ENCODE measurements at places on chromosomes 1 and 21. TPM values are rescaled to one million over a fixed set of nuclear protein-coding genes. Genes with fewer than 3 reads are reported as not detected.

Gene CACNA1S
- total RNA-seq: not detected

Gene CXADR
- 41.6 TPM for total RNA-seq

Gene SCMH1
- total RNA-seq: 36.2 TPM

- H3K4me3 ChIP-seq: peak overlapping the region; percentile 89
- H3K36me3 ChIP-seq: no peaks in the 10 kb centered on the region
- no peaks in the 10 kb centered on the region for H3K27me3 ChIP-seq
- peak; percentile 48 for DNase-seq
Observed at GRCh38 chr1:211829343-211830054, 1.1 kb downstream of the LPGAT1 start.

DNA sequence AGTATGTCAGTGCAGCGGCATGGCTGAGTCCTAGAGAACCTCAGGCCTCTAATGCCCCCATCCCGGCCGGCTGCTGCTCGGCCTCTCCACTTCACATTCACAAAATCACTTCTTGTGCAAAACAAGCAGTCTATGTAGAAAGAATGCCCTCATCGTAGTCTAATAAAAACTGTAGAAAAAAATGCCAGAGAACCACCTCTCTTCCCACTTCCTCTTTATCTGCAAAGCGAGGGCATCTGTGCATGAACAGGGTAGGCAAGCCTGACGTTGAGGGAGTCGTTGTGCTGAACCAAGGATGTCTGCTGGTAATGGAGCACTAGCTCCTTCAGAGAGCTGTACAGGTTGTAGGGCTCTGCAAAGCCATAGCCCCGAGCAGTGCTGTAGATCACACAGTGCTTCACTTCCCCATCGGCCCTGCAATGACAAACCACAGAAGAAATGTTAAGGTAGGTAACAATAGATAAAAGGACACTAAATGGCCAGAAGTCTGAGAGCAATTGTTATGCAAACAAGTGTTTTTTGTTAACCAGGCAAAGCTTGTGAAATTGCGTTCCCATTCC, 88.9 kb downstream of the PIK3R3 start:
- no peak for DNase-seq
- H3K27ac ChIP-seq: no peak overlapping the region
- no peak overlapping the region for H3K4me3 ChIP-seq
- H3K36me3 ChIP-seq: peaks cover 15% of the 10 kb centered on the region

DNA sequence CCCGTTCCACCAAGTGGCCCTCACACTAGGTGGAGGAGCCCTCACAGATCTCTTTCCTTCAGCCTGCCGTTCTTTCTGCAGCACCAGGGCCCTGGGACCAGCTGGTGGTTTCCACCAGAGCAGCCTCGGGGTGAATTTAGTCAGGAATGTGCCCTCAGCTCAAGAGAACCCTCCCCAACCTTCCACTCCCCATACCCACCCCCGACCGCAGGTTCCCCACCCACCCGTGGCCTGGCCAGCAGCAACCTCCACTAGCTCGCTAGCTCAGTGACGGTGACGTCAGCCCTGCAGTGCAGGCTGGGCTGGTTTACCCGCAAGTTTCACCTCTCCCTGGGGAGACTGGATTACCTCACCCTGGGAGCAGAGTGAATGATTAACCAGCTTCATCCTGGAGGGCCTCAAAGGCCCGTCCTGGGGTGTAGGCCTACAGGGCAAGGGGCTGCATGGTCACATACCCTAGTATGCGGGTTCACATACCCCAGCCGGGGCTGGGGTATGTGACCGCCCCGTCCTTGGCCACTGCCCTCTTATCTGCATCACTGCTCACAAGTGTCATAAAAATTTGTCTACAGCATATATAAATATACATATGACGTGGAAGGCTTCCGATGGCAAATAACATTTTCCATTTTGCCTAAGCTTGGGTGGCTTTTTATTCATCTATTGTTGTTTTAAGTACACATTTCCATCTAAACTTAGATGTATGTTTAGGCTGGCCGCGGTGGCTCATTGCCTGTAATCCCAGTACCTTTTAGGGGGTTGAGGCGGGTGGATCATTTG, 24.5 kb downstream of the ELF3 start:
- H3K4me1 ChIP-seq: no peaks in the 10 kb centered on the region
- H3K27me3 ChIP-seq: no peaks in the 10 kb centered on the region
- H3K27ac ChIP-seq: peak overlapping the region; percentile 89
- DNase-seq: peak; percentile 97
- H3K4me3 ChIP-seq: no peak overlapping the region
- no peaks in the 10 kb centered on the region for H3K36me3 ChIP-seq

Gene CRYBG2
- total RNA-seq: 12.7 TPM

GRCh38 chr1:25520446-25521061, 22.9 kb upstream of the LDLRAP1 start:
- peak; percentile 85 for DNase-seq
- no peaks in the 10 kb centered on the region for H3K36me3 ChIP-seq
- H3K27ac ChIP-seq: no peak overlapping the region
- H3K4me1 ChIP-seq: no peaks in the 10 kb centered on the region

DNA sequence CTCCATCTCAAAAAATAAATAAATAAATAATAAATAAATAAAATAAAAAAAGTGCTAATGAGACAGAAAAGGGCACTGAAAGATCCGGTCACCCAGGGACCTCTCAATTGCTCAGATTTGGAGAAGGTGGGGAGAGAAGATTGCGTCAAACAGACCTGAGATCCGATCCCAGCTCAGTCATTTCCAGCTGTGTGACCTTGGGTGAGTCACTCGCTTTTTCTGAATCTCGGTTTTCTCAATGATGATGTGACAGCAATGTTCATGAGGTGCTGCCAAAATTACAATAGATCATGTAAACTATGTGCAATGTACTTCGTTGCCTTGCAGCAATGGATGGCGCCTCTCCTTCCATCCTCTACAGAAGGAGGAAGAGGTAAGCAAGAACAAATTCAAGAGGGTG, 11.1 kb upstream of the MEF2D start:
- H3K36me3 ChIP-seq: no peaks in the 10 kb centered on the region
- peaks cover 21% of the 10 kb centered on the region for H3K4me1 ChIP-seq
- H3K27me3 ChIP-seq: no peaks in the 10 kb centered on the region
- no peak overlapping the region for H3K4me3 ChIP-seq
- peak overlapping the region; percentile 80 for H3K27ac ChIP-seq
- no peak for DNase-seq

- H3K4me1 ChIP-seq: peaks cover 34% of the 10 kb centered on the region
- H3K27me3 ChIP-seq: no peaks in the 10 kb centered on the region
- H3K27ac ChIP-seq: no peak overlapping the region
- H3K4me3 ChIP-seq: no peak overlapping the region
- H3K36me3 ChIP-seq: no peaks in the 10 kb centered on the region
Observed at GRCh38 chr1:218461351-218461750, 116.2 kb downstream of the TGFB2 start.

- H3K4me1 ChIP-seq: no peaks in the 10 kb centered on the region
- no peaks in the 10 kb centered on the region for H3K27me3 ChIP-seq
- peak overlapping the region; percentile 41 for H3K27ac ChIP-seq
- H3K36me3 ChIP-seq: no peaks in the 10 kb centered on the region
Observed at GRCh38 chr1:152000964-152001630, 7.4 kb upstream of the S100A10 start.

Gene CFAP141
- not detected for total RNA-seq

- no peak overlapping the region for H3K4me3 ChIP-seq
- no peaks in the 10 kb centered on the region for H3K27me3 ChIP-seq
- no peaks in the 10 kb centered on the region for H3K4me1 ChIP-seq
- no peaks in the 10 kb centered on the region for H3K36me3 ChIP-seq
Observed at GRCh38 chr1:83741348-83741747, 257.6 kb downstream of the TTLL7 start.

GRCh38 chr1:45381243-45381642, 41.0 kb upstream of the MUTYH start:
- DNase-seq: no peak
- H3K36me3 ChIP-seq: no peaks in the 10 kb centered on the region
- no peak overlapping the region for H3K27ac ChIP-seq
- peaks cover 3% of the 10 kb centered on the region for H3K4me1 ChIP-seq

- peaks cover 4% of the 10 kb centered on the region for H3K4me1 ChIP-seq
- H3K27me3 ChIP-seq: no peaks in the 10 kb centered on the region
- H3K27ac ChIP-seq: no peak overlapping the region
- H3K36me3 ChIP-seq: no peaks in the 10 kb centered on the region
Observed at GRCh38 chr21:43631411-43632107, 27.7 kb downstream of the HSF2BP start.

GRCh38 chr1:36506276-36506920, 23.7 kb upstream of the CSF3R start:
- no peaks in the 10 kb centered on the region for H3K36me3 ChIP-seq
- H3K4me3 ChIP-seq: no peak overlapping the region
- no peaks in the 10 kb centered on the region for H3K4me1 ChIP-seq
- no peaks in the 10 kb centered on the region for H3K27me3 ChIP-seq

DNA sequence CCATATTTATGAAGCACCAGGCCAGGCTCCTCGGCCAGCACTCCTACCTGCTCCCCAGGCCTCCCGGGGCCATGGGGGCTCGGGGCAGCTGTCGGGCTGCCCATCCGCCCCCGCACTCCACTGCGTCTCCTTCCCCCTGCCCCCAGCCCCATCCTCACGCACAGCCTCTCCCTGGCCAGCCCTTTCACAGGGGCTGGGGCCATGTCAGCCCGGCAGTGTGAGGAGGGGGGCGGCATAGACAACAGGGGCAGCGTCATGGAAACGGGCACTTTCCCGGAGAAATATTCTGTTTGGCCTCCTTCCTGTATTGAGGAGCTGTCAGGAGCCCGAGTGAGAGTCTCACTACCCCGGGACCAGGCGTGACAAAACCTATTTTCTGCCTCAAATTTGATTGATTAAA, 87.3 kb downstream of the CASZ1 start:
- no peak overlapping the region for H3K4me3 ChIP-seq
- H3K27ac ChIP-seq: no peak overlapping the region
- no peaks in the 10 kb centered on the region for H3K36me3 ChIP-seq
- peaks cover 18% of the 10 kb centered on the region for H3K27me3 ChIP-seq
- no peak for DNase-seq
- peaks cover 67% of the 10 kb centered on the region for H3K4me1 ChIP-seq

Gene TRIM63
- not detected for total RNA-seq

- no peaks in the 10 kb centered on the region for H3K36me3 ChIP-seq
- H3K27me3 ChIP-seq: peaks cover 100% of the 10 kb centered on the region
- no peak overlapping the region for H3K27ac ChIP-seq
- peak overlapping the region; percentile 39 for H3K4me3 ChIP-seq
Observed at GRCh38 chr1:180235077-180235501, 5.0 kb downstream of the LHX4 start.

Gene LCE3E
- not detected for total RNA-seq

Gene PRKAA2
- total RNA-seq: 2.6 TPM

DNA sequence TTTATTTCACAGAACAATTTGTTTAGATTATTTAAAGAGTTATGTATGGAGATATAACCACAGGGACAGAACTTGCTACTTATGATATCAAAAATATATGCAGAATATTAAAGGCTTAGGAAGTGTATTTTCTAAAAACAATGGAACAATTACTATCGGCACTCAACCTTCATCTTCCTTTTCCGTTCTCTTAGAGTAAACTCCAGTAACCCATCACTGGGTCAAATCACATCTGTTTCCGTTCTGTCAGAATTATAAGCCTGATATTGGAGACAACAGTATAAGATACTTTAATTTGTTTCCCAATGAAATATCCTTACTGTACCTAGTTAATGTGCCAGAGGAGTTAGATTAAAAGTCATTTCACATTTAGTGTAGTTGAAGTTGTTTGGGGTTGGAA, 32.2 kb downstream of the DTL start:
- DNase-seq: peak; percentile 44
- H3K27ac ChIP-seq: no peak overlapping the region
- no peaks in the 10 kb centered on the region for H3K27me3 ChIP-seq
- peaks cover 11% of the 10 kb centered on the region for H3K4me1 ChIP-seq
- no peaks in the 10 kb centered on the region for H3K36me3 ChIP-seq

Gene IL20
- not detected for total RNA-seq

Gene EFNA1
- total RNA-seq: 16.9 TPM

GRCh38 chr1:7249516-7249915, 464.3 kb downstream of the CAMTA1 start:
- no peak overlapping the region for H3K4me3 ChIP-seq
- no peaks in the 10 kb centered on the region for H3K36me3 ChIP-seq
- H3K27me3 ChIP-seq: no peaks in the 10 kb centered on the region
- no peaks in the 10 kb centered on the region for H3K4me1 ChIP-seq

Gene PPT1
- 3.5 TPM for total RNA-seq

GRCh38 chr1:7365706-7366105, 405.4 kb upstream of the VAMP3 start:
- H3K27me3 ChIP-seq: no peaks in the 10 kb centered on the region
- DNase-seq: no peak
- H3K36me3 ChIP-seq: no peaks in the 10 kb centered on the region
- no peak overlapping the region for H3K4me3 ChIP-seq
- no peak overlapping the region for H3K27ac ChIP-seq

Gene FAM177B
- not detected for total RNA-seq

- H3K4me3 ChIP-seq: peak overlapping the region; percentile 13
- peaks cover 94% of the 10 kb centered on the region for H3K4me1 ChIP-seq
- peaks cover 43% of the 10 kb centered on the region for H3K36me3 ChIP-seq
- DNase-seq: no peak
Observed at GRCh38 chr1:27428316-27429028, 36.0 kb downstream of the GPR3 start.

- no peak overlapping the region for H3K4me3 ChIP-seq
- peaks cover 17% of the 10 kb centered on the region for H3K36me3 ChIP-seq
- DNase-seq: no peak
- no peaks in the 10 kb centered on the region for H3K4me1 ChIP-seq
- H3K27ac ChIP-seq: no peak overlapping the region
- H3K27me3 ChIP-seq: no peaks in the 10 kb centered on the region
Observed at GRCh38 chr1:108606478-108606877, 46.6 kb downstream of the EEIG2 start.

GRCh38 chr21:27143476-27143875, 176.6 kb upstream of the ADAMTS5 start:
- no peaks in the 10 kb centered on the region for H3K36me3 ChIP-seq
- H3K27me3 ChIP-seq: no peaks in the 10 kb centered on the region
- no peak overlapping the region for H3K27ac ChIP-seq
- DNase-seq: no peak

DNA sequence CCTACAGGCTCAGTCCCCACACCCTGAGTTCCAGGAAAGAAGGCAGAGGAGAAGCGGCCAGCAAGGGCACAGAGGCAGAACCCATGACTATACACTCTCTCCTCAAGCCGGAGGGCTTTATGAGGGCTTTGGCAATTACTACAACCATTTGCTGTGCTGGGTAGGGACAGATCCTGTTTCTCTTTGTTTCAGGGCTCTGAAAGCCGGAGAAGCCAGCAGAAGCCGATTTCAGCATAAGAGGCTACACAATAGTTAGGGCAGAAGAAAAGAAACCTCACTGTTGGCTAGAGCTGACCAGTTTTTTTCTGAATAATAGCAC, 13.9 kb downstream of the GPR3 start:
- H3K27me3 ChIP-seq: no peaks in the 10 kb centered on the region
- no peak overlapping the region for H3K4me3 ChIP-seq
- peak overlapping the region; percentile 17 for H3K27ac ChIP-seq
- H3K36me3 ChIP-seq: peaks cover 59% of the 10 kb centered on the region
- DNase-seq: no peak

Gene SPATA1
- total RNA-seq: not detected

Gene MAP3K21
- 15.2 TPM for total RNA-seq

- no peak overlapping the region for H3K4me3 ChIP-seq
- H3K36me3 ChIP-seq: no peaks in the 10 kb centered on the region
- no peaks in the 10 kb centered on the region for H3K27me3 ChIP-seq
- no peaks in the 10 kb centered on the region for H3K4me1 ChIP-seq
Observed at GRCh38 chr1:158989424-158989823, 20.3 kb upstream of the IFI16 start.

- H3K4me3 ChIP-seq: no peak overlapping the region
- H3K36me3 ChIP-seq: no peaks in the 10 kb centered on the region
- no peak for DNase-seq
Observed at GRCh38 chr1:5244631-5245285, 590.3 kb downstream of the AJAP1 start.

Measured in stomach (tissue), 19 donors.